Right forelimb (tissue), 1 donor: ENCODE measurements at places on chromosomes 4 and X.

DNA sequence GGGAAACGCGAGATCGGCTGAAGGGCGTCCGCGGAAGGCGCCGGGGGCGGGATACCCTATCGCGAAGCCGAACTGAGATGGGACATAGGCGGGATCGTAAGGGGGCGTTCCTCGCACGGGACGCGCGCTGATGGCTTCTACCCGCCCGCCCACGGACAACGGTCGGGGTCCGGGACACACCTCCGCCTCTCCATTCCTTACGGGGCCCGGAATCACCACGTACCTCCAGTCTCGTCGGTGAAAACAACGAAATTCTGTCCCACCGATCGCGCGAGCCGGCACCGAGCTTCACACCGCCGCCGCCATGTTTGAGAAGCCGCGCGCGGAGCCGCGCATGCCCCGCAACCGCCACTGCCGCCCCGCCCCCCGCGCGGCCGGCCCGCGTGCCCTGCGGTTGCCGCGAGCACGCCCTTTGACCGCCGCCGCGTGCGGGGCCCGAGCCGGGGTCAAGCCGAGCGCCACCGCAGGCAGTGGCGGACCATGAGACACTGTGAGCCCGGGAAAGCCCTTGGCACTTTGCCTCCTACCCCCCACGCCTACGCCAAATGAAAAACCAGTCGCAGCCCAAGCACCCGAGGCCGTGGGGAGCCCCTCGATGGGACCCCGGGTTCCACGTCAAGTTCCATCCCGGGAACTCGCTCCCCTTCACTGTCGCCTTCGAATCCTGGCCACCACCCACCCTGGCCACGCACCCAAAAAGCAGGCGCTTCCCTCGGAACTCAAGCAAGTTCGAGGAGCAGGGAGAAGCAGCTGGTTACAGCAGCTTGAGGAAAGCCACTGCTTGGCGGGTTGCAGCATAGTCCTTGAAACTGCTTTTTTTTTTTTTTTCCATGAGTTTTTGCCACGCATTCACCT lies at the start of gene SCML2:
Gene SCML2 (minus strand): TSS at position 320 of the 855 bp plus-strand sequence. CDS start 20,617 bp downstream, outside the sequence.
- peak; percentile 73 for DNase-seq

DNA sequence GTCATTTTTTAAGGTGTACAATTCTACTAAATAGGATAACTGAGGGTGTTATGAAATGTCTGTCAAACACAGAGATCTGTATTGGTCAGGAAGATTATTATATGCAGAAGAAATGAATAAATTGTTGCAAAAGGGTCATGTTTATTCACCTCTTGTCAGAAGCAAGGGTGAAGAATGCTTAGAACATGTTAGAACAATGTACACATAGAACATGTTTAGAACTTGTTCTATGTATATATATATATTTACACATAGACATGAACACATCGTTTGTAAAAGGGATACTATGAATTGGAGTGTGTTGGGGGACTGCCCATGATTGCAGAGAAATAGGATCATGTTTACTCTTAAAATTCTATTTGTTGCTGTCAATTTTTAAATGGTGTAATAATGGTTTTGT lies 28.0 kb upstream of the TMEM150C start:
- DNase-seq: no peak

- no peak for DNase-seq
Observed at GRCh38 chr4:628821-629635, 3.7 kb downstream of the PDE6B start.

GRCh38 chr4:52822583-52822971 lies 39.5 kb upstream of the RASL11B start:
- DNase-seq: no peak

DNA sequence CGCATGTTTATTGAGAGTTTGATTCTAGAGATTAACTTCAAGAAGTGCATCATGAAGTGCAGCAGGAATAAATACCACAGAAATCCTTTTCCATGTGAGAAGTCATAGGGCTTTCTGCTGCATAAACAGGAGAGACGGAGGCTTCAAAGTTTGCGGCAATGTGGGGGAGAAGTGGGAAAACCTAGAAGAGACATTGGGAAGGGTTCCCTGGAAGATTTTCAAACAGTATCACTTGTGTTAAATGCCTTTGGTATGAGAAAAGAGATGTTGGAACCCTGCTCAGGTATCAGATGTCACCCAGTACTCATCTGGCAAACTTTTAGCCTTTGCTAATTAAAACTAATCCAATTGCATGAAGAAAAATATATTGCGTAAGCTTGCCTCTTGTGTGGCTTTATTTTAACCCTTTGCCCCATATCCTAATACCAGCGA lies 15.4 kb downstream of the NHS start:
- no peak for DNase-seq

GRCh38 chrX:136623396-136623795 lies 24.6 kb upstream of the CD40LG start:
- no peak for DNase-seq

GRCh38 chrX:46255046-46255445 lies 290.2 kb downstream of the ZNF674 start:
- DNase-seq: no peak

DNA sequence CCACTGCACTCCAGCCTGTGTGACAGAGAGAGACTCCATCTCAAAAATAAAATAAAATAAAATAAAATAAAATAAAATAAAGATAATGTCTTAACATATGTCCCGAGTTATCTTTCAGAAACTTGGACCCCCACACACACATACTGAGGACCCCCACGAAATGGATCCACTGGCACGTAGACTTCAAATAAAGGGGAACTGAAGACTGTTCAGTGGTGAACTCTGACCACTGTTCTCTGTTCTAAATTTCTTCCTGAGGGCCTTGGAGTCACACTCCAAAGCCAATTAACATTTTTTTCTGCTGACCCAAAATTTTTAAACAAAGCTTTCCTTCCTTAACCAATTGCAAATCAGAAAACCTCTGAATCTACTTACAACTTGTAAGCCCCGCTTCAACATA lies 43.5 kb upstream of the PRDX4 start:
- DNase-seq: no peak

- no peak for DNase-seq
Observed at GRCh38 chrX:77564823-77565222, 117.6 kb downstream of the FGF16 start.

GRCh38 chr4:129138810-129139496 lies 43.0 kb downstream of the C4orf33 start:
- DNase-seq: no peak
